H4 (cell line): ENCODE measurements at places on chromosomes 12 and 14. TPM values are rescaled to one million over a fixed set of nuclear protein-coding genes. Genes with fewer than 3 reads are reported as not detected.

DNA sequence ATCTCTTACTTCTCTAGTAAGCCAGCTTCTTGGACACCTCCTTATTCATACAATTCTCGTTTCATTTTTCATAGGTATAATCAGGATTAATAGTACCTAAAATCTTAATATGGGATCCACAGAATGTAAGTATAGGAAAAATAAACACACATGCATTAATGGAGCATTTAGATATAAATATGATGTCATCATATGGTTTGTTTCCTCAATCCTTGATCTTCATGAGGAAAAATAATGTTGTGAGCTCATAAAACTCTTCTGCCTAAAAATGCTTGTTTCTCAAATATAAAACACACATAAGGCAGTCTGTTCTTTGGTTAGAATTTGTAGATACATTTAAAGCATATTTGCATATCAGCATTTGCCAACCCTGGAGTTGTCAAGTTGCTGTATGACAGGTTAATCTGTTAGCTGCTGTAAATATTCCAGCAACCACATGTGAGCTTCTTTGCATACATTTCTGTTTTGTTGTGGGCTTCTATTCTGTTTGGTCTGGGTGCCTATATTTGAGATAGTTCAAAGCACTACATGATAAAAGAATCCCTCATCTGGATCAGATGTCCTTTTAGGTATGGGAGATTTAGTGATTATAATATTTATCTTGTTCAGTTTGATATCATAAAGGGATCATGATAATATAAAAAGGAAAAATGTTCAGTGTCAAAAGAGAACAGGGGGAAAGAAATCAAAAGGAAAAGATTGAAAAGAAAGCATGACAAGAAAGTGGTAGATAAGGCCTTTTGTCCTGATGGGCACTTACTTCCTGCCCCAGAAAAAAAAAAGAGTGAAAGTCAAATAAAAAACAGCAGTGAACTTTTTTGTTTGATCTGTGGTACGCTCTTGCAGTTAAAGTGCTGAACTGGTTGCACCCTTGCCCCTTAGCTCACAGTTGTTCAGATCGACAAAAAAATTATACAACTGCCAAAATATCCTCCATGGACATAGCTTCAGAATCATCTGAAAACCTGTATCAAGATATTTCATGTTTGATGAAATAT, 68.6 kb downstream of the ACSS3 start:
- no peak for DNase-seq

DNA sequence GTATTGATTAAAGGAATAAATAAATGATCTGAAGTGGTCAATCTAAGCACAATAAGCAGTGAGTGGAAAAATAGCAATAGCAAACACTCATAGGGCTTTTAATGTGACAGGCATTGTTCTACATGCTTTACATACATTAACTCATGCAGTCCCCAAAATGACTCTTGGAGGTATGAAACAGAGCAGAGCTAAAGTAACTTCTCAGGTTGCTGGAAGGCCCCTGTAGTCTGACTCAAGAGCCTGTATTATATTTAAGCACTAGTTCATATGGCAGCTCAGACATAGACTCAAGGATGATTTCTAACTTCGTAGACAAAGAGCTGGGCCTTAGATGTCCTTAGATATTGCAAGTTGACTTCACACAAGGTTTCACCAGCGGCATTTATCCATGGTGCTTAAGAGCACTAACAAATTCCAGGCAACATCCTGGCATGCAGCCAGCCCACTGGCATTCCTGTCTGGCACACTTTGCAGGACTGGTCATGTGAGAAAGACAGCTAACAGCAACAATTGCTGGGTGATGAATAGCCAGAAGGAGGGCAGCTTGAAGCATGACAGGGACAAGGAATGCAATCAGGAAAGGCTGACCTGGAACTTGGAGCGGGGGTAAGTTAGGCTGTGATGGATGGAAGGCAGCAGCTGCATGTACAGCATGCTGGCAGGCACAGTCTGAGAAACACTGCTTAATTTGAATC, 22.9 kb upstream of the KTN1 start:
- DNase-seq = peak; percentile 93

The CMA1 gene
- total RNA-seq = not detected in 2 replicates

GRCh38 chr14:95514131-95515079, 2.0 kb downstream of the SYNE3 start:
- DNase-seq = no peak

The USP44 gene
- total RNA-seq = 0.06 TPM in 1 of 2 replicates, not detected in the other

DNA sequence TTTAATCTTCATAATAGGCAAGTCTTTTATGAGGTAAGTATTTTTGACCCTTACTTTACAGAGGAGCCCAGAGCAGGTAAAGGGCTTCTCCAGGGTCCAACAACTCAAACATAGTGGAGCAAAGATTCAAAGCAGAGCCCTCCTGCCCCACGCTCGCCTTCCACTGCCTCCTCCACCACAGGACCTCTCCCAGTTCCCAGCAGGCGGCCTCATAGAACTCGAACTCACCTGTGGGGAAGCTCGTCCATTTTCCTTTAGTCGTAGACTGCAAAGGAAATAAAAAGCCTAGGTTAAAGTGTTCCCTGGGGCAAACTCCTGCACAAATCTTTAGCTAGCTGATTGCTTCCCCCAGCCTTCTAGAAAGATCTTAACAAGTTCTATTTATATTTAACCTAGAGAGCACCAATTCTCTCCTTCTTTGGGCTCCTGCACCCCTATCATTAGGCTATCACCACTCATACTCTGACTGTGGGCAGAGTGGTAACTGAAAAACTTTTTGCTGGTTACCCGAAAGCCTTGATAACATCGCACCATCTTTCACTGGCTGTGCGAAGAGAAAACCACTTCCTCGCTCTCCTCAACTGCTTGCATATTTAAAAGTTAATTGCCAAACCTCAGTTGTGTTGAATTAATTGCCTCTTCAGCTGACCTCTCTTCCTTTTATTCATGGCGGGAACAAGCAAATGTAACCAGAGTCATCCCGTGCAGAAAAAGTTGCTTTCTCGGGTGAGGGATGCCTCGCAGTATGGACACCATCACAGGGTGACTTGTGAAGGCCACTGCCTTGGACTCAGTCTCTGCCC, 299.6 kb downstream of the DPF3 start:
- no peak for DNase-seq

DNA sequence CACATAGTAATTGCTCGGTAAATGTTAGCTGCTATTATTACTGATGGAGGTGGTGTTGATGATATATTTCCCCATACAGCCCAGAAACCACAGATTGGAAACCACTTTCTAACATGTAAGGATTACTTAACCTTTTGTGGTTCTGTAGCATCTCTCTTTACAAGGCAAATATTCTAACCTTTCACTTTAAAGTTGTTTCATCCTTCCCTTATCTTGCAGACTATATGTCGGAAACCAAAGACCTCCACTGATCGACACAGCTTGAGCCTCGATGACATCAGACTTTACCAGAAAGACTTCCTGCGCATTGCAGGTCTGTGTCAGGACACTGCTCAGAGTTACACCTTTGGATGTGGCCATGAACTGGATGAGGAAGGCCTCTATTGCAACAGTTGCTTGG, 75.8 kb downstream of the FRMD6 start:
- no peak for DNase-seq

- no peak for DNase-seq
Observed at GRCh38 chr12:100332852-100333251, 24.0 kb upstream of the SLC17A8 start.

DNA sequence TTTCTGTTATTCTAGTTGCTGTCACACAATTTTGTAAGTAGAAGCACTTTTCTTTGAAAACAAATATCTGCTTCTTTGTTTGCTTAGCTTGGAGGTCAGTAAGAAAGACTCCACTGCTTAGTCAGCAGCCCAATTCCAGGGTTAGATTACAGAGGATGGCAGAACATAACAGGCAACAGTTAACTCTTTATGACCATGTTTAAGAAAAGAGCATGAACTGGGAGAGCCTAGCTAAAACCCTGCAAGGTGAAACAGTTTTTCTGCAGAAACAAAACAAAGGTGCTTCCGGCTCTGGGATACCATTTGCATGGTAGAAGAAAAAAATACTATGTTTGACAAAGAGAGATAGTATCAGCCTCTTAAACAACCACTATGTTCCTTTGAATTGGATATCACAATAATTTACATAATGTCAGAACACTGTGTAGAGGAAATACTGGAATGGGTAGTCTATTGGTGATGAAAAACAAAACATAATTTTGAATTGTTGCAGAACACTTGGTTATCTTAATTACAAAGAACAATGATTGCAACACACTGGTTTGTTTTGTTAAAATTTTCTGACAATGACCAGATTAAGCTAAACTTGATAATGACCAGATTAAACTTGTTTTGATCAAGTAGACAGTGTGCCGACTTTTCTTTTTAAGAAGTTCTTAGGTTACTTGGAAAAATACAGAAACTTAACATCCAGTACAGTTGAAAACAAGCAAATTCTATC, 22.4 kb upstream of the PPM1H start:
- DNase-seq = peak; percentile 23

DNA sequence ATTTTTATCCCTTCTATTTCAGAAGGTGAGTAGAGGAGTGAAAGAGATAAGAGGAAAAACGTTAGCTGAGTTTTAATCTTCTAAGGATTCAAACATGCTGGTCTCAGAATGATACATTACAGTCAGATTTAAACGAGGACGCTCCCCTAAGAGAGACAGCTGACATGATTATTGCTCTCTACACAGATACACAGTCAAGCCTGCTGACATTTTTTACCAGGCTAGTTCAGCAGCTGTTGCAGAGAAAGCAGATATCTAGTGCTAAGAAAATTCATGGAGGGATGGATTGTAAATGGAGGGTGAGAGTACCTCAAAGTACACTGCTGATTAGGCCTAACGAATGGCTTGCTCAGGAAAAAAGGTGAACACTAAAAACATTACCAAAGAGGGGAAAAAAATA, 31.9 kb upstream of the SOS2 start:
- DNase-seq = no peak

- no peak for DNase-seq
Observed at GRCh38 chr14:60945984-60946383, 34.9 kb downstream of the TRMT5 start.

GRCh38 chr12:3964439-3964838, 91.2 kb upstream of the PARP11 start:
- no peak for DNase-seq

GRCh38 chr14:82313889-82314288, 780.2 kb upstream of the SEL1L start:
- DNase-seq = peak; percentile 49

DNA sequence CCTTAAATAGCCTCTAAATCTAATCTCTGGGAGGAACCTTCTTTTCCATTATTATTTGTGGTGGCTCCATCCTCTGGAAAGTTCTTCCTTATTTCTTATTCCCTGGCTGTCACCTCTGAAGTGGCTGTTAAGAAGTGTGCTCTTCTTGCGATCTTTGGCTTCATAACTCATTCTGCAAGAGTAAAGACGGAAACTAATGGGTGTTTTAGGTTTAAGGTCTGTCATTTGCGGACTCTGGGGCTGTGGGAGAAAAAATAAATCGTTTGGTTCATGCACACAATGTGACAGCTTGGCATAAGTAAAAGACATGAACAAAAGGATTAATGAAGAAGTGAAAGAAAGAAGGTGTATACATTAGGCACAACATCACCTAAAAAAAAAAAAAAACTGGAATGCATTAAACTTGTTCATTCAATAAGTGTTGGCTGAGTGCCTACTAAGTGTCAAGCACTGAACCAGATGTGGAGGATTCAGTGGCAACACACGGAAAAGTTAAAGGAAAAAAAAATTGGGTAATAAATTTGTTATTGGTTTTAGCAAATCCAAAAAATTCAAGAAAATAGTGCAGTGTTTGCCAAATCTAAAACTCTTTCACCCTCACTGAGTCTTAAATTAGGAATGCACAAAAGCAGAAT, 99.5 kb downstream of the ERGIC2 start:
- DNase-seq = no peak

DNA sequence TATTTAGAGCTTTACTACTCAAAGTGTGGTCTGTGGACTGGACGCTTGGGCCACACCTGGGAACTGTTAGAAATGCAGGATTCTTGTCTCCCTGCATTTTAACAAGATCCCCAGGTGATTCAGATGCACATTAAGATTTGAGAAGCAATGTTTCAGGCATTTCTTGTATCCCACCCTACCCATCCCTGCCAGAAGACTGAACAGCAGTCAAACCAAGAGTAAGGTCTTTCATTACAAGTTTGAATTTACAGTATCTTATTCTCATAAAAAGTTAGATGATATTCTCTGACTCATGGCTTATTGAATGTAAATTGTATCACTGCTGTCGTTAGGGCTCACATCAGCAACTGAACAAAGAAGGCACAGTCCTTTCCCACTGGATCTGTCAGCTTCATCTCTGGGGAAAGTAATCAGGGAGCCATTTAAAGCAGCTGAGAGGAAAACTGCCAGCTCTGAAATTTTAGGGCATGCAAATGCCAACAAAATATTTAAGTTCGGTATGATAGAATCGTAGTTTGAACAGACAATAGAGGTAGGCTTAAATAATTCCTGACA, 141.1 kb downstream of the AKAP6 start:
- DNase-seq = no peak

The SLC5A8 gene
- total RNA-seq = not detected in 2 replicates

The PLEK2 gene
- total RNA-seq = not detected in 2 replicates

The TBX3 gene
- 16.1 and 17.5 TPM in 2 replicates for total RNA-seq

DNA sequence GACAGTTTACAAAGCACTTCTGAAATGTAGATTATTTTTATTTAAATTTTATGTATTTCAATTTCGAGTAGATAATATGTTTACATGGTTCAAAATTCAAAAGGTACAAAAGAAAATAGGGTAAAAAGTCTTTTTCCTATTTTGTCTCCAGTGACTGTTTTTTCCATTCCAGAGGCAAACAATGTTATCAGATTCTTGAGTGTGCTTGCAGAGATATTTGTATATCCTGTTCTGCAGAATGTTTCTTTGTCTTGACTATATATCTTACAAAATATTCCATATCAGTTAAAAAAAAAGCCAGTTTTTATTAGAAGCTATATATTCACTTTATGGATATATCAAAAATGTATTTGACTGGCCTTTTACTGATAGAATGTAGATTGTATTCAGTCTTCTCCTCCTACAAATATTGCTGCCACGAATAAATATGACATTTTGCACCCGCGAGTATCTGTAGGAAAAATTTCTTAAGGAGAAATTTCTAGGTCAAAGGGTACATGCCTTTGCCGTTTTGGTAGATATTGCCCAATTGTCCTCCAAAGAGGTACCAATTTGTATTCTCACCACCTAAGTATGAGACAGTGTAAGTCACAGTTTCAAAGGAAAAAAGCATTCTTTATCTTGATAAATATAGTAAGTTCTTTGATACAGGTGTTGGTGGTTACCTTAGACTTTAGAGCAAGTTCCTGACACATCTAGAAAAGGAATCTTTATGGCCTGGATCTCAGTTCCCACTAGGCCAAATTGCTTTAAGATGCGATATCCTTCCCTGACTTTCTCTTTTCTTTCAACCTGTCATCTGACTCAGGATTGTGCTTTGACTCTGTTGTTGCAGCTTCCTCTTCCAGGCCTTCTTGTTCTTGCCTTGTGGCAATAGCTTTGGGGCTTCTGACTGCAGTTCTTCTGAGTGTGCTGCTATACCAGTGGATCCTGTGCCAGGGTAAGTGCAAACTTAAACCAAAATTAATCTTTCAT, 2.3 kb downstream of the KLRG1 start:
- DNase-seq = no peak
